ENCODE measurements at places on chromosomes 4 and X.

DNA sequence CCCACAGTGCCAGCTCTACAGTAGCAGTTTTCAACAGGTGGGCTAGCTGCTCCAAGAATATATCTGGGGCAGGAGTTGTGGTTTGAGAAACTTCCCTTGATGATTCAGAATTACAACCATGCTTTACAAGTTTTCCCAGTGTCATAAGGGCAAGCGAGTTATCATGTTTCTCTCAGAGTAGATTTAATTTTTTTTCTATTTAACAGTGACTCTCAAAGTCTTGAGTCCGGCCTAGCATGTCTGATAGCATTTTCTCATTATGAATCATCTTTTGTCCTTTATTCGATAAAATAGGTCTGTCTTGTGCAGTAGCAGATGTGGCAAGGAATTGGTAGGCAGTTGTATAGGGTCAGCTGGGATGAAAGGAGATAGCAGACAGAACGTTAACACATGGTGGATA lies 62.2 kb upstream of the SPANXD start:
- no peak for DNase-seq

DNA sequence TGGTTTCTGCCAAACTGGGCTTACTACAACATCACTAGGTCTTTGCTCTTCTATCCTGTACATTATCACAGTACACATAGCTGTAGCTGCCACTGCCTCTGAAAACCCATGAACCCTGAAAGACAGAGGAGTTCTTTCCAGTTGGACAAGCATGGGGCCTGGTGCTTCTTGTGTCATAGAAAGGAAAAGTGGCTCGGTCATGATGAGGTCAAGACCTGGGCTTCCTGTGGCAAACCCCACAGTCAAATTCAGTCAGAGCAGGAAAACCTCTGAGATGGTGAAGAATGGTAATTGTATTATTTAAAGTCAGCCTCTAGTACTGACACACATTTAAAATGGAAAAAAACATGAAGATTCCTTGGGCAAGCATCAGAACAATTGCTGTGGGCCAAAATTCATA lies 133.3 kb upstream of the PRPS2 start:
- DNase-seq: no peak

DNA sequence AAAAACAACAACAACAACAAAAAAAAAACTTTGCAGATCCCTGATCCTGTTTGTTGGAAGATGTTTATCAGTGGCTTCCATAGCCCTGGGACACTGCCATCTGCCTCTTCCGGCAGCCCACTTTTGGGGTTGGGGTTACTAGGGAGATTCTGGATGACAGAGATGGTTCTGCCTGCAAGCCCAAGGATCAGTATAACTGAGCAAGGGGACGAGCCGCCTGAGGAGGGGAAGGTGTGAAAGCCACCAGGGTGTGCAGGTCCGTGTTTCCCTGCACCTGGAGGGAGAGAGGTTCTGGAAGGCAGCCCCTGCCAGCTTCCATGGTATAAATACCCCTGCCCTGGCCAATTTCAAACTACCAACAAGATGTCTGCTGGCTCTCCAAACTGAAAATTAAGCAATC lies 41.5 kb downstream of the PPP2R2C start:
- no peak for DNase-seq

GRCh38 chrX:102985192-102985591 lies 48.1 kb downstream of the RAB40AL start:
- DNase-seq: no peak

- DNase-seq: no peak
Observed at GRCh38 chrX:153732401-153732800, 7.7 kb downstream of the ABCD1 start.

DNA sequence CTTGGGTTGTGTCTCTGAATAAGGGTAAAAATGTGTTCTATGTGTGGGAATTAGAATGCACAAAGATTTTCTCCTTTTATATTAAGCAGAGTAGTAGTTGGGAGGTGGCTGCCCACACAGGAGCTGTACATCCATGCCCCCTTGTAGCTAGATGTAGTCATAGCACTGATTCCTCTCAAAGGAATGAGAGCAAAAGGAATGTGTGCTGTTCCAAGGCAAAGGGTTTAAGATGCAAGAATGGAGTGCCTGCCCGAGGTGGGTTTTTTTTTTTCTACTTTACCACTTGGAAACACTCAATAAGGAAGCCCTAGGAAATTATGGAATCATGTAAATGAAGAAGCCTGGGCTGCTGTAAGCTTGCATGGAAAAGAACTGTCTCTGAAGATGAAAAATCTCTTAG lies 2183.2 kb upstream of the AGA start:
- no peak for DNase-seq

DNA sequence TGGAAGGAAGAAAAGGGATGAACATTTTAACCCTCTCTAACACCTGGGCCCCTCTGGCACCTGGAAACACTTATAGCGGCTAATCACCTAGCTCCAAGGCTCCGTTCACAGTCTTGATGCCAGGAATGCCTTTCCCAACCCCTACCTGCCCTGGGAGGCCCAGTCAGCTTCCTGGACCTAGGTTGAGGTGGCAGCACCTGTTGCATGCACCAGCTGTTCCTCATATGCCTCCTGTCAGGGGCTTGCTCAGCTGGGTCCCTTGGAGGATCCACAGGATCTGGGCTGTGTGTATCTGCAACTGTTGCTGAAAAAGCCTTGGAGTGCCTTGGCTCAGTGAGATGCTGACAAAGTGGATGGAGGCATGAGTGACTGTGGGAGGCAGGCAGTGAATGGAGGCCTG lies 4.4 kb downstream of the CFP start:
- no peak for DNase-seq

DNA sequence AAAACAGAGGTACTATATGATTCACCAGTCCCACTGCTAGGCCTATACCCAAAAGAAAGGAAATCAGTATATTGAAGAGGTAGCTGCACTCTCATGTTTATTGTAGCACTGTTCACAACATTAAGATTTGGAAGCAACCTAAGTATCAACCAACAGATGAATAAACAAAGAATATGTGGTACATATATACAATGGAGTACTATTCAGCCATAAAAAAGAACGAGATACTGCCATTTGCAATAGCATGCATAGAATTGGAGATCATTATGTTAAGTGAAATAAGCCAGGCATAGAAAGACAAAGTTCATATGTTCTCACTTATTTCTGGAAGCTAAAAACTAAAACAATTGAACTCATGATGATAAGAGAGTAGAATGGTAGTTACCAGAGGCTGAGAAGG lies 72.6 kb downstream of the FGF16 start:
- no peak for DNase-seq

- no peak for DNase-seq
Observed at GRCh38 chr4:185068837-185069236, 50.5 kb downstream of the HELT start.

GRCh38 chrX:106891762-106892460 lies 11.2 kb downstream of the RIPPLY1 start:
- DNase-seq: no peak

DNA sequence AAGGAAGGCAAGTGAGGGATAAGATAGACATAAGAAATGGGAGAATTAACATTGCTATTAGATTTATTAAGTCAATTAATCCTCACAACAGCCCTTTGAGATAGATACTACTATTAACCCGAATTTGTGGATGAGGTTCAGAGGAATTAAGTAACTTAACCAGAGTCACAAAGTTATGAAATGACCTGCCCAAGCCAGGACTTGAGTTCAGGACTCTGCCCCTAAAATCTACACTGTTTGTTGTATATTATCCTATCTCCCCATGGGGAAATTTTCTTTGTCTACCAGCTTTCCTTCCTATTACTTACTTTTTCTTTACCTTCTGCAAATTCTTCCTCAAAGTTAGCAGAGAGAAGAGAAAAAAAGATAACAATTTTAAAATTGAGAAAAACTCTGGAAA lies 33.4 kb upstream of the UBQLN2 start:
- no peak for DNase-seq

- no peak for DNase-seq
Observed at GRCh38 chrX:47174376-47174775, 19.3 kb upstream of the UBA1 start.

DNA sequence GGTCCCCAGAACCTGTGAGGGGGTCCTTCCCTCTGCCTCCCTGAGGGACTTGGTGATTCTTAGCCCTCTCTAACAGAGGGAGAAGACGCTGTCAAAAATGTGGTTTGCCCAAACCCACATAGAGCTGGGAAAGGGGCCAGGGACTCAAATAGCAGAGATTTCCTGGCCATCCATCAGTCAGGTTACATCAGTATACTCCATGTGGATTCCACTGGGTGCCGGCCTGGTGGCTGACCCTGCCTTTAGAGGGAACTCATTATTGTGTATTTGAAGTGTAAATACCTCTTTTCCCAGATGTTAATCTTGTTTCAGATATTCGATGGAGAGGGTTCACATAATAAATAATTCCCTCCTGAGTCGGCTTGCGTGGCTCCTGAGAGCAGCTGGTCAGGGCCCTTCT lies 130.3 kb downstream of the TBL1X start:
- DNase-seq: no peak

DNA sequence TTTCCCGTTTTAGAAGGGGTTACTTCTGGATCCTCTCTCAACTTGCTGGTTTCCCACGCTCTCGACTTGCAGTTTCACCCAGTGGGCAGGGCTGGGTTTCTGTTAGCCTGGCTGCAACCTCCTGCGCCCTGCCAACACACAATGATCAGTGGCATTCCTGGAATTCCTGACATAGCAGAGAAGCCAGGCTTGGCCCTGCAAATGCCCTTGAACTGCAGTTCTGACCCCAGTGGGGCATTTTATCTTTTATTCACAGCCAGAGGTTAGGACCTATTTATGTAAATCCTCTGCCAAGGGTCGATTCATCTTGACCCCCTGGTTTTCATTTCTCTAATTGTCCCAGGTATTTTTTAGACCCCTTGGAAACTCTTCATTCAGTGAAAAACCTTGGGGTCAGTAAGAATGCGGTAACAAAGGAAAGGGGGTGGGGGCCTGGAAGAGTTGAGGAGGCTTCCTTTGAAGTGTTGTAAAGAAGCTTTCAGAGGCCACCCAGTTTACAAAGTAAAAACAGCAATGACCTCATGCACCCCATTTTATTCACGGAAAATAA lies 217.6 kb downstream of the ZNF674 start:
- peak; percentile 87 for DNase-seq

DNA sequence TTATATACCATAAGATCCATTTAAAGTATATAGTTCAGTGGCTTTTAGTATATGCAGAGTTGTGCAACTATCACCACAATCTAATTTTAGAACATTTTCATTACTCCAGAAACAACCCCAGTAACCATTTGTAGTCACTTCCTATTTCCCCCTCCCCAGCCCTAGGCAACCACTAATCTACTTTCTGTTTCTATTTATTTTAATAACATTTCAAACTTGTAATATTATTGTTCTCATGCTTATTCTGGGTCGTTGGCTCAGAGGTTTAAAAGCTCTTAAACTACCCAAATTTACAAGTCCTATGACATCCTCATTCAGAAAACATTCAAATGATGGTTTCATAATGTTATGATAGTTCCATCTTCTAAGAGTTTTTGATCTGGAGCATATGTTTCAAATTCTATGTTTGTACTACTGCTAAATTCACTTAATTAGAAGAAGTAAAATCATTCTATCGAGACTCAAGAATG lies 18.4 kb downstream of the XIAP start:
- no peak for DNase-seq

DNA sequence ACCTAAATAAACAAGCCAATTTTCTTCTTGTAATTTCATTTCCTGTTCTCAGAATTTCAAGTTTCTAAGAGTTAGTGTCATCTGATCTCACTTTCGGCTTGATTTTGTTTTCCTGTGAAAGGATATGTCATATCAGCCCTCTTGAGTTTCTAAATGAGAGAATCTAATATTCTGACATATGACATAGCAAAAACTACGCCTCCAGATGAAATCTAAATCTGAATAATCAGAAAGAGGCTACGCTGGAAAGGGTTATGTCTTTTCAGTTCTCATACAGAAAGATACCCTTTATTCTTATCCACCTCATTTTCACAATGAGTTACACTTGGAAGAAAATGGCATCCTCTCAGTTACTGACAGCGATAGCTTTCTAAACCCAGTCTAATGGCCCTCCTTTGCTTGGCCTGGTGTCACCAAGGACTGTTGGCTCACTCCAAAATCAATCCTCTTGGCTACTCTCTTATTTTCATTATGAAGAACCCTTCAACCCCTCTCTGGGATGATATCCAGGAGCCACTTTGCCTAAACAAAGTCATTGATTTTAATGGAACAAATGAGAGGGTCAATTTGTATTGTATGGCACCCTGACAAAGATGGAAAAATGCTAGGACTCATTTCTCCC lies 65.6 kb downstream of the ASB9 start:
- DNase-seq: no peak

- DNase-seq: no peak
Observed at GRCh38 chrX:12421918-12422317, 283.6 kb downstream of the FRMPD4 start.

- DNase-seq: no peak
Observed at GRCh38 chr4:112128452-112128851, 16.8 kb upstream of the FAM241A start.

DNA sequence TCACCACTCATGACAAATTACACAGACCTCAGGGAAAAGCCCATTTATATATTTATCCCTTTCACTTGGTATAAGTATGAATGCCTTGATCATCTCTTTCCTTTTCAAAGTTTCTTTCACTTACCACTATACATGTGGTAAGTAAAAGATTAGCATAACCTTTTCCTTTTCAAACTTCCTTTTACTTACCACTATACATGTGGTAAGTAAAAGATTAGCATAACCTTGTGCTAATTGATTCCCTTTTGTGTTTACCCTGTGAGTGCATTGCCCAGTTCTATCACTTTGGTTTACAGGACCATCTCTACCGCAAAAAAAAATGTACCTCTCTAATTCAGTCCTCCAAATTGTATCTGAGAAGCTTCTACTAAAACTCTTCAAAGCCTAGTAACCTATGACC lies 32.7 kb upstream of the TCEANC start:
- DNase-seq: peak; percentile 50

DNA sequence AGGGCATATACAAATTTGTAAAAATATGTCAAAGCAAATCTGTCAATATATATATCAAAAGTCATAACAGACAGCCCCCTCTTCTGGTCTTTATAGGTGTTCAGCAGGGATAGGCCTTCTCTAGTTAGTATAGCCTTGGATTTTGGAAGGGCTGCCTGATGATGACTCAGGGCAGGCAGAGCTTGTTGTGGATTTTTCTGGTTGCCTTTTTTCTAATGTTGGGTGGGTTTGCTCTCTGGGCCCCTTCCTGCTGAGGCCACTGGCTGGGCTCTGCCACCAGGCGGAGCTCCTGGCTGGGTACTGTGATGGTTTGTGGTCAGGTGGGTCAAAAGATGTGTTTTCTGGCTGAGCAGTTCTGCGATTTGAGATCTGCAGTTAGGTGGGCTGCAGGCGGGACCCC lies 294.2 kb downstream of the GRIA2 start:
- DNase-seq: peak; percentile 1

DNA sequence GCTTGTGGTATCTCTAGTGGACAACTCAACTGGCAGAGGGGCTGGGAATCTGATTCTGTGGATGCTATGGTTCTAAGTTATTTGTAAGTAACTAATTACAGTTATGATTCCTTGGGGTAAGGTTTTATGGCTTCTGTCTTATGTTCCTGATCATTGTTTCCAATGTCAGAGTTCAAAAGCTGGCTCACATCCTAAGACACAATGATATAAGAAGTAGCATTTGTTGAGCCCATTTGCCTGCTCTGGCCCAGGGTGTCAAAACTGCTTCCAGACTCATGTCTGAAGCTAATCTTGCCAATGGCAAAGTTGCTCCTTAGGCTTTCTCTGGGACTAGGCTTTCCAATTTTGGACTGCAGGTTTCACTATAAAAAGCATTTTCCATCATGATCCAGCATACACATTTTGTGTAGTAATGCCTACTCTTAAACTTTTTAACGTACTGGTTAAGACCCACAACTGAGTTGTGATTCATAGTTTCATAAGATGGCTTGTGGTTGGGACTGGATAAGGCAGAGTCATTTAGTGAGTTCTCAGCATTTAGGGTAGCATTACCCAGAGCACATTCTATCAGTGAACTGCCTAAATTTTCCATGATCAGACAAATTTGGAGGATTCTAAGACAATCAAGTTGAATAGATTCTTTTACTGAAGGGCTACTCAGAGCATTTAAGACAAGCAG lies 50.0 kb downstream of the CCNI start:
- no peak for DNase-seq
